Mucosa of gallbladder (tissue), 1 donor: ENCODE measurements at places on chromosomes 2 and 18. TPM values are rescaled to one million over a fixed set of nuclear protein-coding genes. Genes with fewer than 3 reads are reported as not detected.

The NPPC gene
- total RNA-seq: not detected

The SEC11C gene
- total RNA-seq: 58.7 TPM

The EVX2 gene
- total RNA-seq: not detected

The NETO1 gene
- total RNA-seq: not detected

The FOXD4L1 gene
- 0.17 TPM for total RNA-seq

The PLEKHM3 gene
- total RNA-seq: 10.4 TPM

The PLEKHH2 gene
- total RNA-seq: 20.5 TPM

The ANKRD29 gene
- total RNA-seq: 3.1 TPM

The DYSF gene
- 12.8 TPM for total RNA-seq

The MLPH gene
- 222 TPM for total RNA-seq

The ANKRD30BL gene
- total RNA-seq: not detected

The ARHGEF4 gene
- total RNA-seq: 11.7 TPM

The REG3A gene
- 2.9 TPM for total RNA-seq

The PRSS56 gene
- total RNA-seq: not detected

The MAP3K19 gene
- total RNA-seq: not detected
